A172 (cell line): ENCODE measurements at places on chromosomes 1 and 21. TPM values are rescaled to one million over a fixed set of nuclear protein-coding genes. Genes with fewer than 3 reads are reported as not detected.

SLC26A9 gene
- total RNA-seq = 0.05 TPM in 1 of 2 replicates, not detected in the other

NTMT2 gene
- total RNA-seq = not detected in 2 replicates

EDARADD gene
- 0.53 TPM in 1 of 2 replicates, not detected in the other for total RNA-seq

FBLIM1 gene
- total RNA-seq = 31.2 and 70.8 TPM in 2 replicates

DNA sequence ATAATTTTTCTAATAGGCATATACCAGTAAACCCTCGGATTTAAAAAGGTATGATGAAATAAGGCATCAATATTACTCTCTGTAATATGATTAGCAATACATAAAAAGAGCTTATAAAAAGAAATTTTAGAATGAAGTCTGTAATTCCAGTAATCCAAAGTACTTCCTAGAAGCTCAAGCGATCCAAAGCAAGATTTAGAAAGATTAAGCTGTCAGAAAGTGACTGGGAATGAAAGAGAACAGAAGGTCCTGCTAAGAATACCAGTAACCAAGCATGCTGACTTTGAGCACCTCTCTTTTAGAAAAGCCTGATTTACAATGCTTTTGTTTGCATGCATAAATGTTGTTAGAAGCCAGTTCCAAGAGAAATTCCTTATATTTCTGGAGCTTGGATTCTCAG is 125.1 kb downstream of the GIPC2 start:
- DNase-seq = no peak

- DNase-seq = peak; percentile 23
Observed at GRCh38 chr1:206979379-206980043, 9.3 kb upstream of the FCAMR start.

GRCh38 chr1:15277447-15277838 is 30.4 kb downstream of the FHAD1 start:
- DNase-seq = no peak

GRCh38 chr21:14979264-14979663 is 85.5 kb downstream of the NRIP1 start:
- no peak for DNase-seq

GRCh38 chr1:156584813-156585212 is 5.3 kb downstream of the TTC24 start:
- no peak for DNase-seq
